ENCODE measurements at places on chromosomes 1 and 21. TPM values are rescaled to one million over a fixed set of nuclear protein-coding genes. Genes with fewer than 3 reads are reported as not detected.

Gene GPR89A
- 32.7 TPM for total RNA-seq

DNA sequence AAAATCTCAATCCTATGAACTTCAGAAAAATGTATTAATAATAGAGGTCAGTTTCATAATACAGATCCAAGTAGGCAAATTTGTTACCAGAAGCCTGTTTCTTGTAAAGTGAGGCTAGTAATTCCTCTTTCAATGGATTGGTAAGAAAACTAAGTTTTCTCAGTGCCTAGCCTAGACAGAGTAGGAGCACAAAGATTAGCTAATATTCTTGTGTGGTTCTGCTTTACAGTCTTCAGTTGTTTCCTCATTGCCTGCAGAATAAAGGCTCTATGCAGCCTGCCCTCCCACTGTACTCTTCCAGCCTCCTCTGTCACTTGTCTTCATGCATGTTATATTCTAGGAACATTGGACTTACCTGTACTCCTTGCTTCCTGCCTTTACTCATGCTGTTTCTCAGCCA lies 2.4 kb upstream of the PPP1R15B start:
- H3K4me3 ChIP-seq = no peak overlapping the region
- no peak for DNase-seq
- no peaks in the 10 kb centered on the region for H3K27me3 ChIP-seq

Gene RXFP4
- total RNA-seq = not detected

GRCh38 chr1:152486400-152487006 lies 24.1 kb upstream of the LCE5A start:
- no peak overlapping the region for H3K27ac ChIP-seq
- no peak overlapping the region for H3K4me3 ChIP-seq
- H3K27me3 ChIP-seq = no peaks in the 10 kb centered on the region

- no peak for DNase-seq
- H3K36me3 ChIP-seq = peaks cover 15% of the 10 kb centered on the region
- peak overlapping the region; percentile 96 for H3K4me3 ChIP-seq
- H3K4me1 ChIP-seq = peaks cover 4% of the 10 kb centered on the region
These were observed 1.5 kb downstream of the MGST3 start for GRCh38 chr1:165632491-165632890.

Gene CHI3L2
- total RNA-seq = not detected

DNA sequence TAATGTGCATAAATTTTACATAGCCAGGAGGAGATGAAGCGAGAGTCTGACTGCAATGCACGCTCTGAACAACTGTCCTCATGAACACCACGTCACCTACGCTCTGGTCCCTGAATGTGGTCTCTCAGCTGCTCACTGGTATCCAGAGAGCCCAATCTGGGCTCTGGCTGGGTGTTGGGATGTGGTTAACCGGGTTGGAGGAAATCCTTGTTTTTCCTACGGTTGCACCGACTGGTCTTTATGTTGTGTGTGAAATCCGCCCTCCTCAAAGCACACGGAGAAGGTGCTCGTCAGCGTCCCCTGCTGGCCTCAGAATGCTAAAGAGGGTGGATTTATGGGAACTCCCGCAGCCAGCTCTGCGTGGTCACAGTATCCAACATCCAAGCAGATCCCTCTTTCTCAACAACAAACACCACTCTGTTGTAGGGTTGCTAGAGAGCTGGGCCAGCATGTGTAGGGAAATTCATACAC lies 51.8 kb upstream of the FAM89A start:
- DNase-seq = peak; percentile 90
- no peaks in the 10 kb centered on the region for H3K4me1 ChIP-seq
- H3K36me3 ChIP-seq = no peaks in the 10 kb centered on the region
- H3K4me3 ChIP-seq = no peak overlapping the region
- no peak overlapping the region for H3K27ac ChIP-seq

DNA sequence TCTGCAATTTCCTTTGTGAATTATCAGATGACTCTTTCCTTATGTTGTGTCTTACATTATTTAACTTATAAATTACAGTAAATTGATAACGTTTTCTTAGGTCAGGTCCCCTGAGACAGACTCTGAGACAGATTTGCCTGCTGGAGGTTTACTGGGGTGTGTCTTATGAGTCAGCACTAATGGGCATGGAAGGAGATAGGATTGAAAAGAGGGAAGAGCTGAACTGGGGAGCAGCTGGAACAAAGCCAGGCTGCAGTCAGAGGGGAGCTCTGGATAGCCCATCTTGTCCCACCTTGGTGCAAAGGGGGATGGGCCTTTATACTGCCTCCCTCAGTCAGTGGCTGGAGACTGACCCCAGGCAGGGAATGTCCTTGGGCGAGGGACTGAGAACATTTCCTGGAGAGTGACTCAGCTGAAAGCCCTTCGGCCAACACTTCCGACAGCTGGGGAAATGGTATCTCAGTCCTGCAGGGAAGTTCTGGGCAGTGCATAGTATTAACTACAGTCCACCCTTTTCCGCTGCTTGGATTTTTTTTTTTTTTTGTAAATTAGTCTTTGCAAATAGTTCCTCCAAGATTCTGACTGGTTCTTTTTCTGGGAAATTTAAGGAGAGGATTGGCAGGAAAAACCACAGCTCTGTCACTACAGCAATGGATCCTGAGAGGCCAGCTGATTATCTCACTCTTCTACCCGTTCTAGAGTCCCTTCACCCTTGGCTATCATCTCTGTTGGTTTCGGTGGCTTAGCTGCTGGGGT lies 39.1 kb upstream of the CDC42BPA start:
- no peaks in the 10 kb centered on the region for H3K4me1 ChIP-seq
- H3K27ac ChIP-seq = no peak overlapping the region
- DNase-seq = peak; percentile 83
- H3K27me3 ChIP-seq = no peaks in the 10 kb centered on the region
- no peaks in the 10 kb centered on the region for H3K36me3 ChIP-seq

DNA sequence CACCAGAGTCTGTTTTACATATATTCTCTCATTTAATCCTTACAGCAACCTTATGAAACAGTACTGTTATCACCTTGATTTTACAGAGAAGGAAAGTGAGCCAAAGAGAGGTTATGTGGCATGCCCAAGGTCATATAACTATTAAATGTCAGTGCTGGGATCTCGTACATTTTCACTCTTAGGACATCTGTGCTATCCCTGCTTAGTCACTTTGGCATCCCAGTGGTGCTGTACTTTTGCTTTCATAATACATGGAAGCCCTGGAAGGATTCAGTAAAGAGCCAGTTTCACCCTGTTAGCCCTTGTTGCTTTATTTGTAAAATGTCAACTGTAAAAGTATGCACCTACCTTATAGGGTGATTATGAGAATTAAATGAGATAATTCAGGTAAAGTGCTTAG lies 104.4 kb downstream of the NFIA start:
- DNase-seq = no peak
- no peaks in the 10 kb centered on the region for H3K4me1 ChIP-seq
- no peaks in the 10 kb centered on the region for H3K27me3 ChIP-seq
- H3K36me3 ChIP-seq = no peaks in the 10 kb centered on the region
- no peak overlapping the region for H3K27ac ChIP-seq
- no peak overlapping the region for H3K4me3 ChIP-seq

DNA sequence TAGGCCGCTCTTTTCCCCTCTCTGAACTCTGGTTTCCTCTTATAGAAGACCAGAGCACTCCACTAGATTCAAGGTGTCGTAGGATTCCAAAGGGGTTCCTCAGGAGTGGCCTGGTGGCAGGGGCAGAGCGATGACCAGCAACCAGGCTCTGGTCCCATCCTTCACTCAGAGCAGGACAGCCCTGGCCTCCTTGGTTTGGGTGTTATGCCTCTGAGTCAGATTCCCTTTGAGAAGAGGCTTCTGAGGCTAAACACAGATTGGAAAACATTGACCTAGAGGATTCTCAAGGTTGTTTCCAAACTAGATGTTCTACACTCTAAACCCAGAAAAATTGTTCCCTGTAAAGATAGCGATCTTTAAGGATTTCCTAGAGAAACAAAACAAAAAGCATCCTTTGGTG lies 49.8 kb upstream of the IKBKE start:
- H3K4me3 ChIP-seq = no peak overlapping the region
- H3K4me1 ChIP-seq = no peaks in the 10 kb centered on the region
- H3K27ac ChIP-seq = no peak overlapping the region
- H3K27me3 ChIP-seq = no peaks in the 10 kb centered on the region
- H3K36me3 ChIP-seq = peaks cover 67% of the 10 kb centered on the region

Gene DEPDC1
- total RNA-seq = 26.8 TPM

Gene IFI44L
- total RNA-seq = not detected

DNA sequence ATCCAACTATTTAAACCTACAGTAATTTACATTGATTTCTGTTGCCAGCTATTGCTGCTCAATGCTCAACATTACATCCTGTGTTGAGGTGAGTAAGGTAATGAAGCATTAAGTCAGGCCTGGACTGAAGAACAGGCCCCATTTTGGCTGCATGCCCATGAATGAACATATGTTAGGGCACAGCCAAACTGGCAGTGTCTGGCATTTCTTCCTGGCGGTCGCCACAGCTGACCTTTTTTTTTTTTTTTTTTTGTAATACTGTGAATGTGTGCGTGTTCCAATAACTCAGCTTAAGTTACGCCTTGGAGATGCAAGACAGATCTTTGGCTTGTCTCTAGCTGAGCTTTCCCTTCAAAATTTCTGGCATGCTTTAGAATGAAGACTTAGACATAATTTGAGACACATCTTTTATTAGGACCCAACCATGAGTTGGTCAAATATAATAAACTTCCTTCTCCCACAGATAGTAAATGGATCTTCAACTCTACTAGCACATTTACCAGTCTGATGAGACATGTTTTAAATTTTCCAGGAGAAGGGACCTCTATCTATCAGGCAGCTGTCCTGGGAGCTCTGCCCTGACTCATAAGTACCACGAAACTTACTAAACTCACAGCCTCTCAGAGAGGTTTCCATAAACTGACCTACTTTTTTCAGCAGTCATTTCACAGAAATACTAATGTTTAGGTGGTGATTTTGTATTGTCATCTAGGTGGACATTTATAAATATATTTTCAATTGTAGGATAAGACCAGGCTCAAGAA lies 341.1 kb upstream of the RUNX1 start:
- no peaks in the 10 kb centered on the region for H3K27me3 ChIP-seq
- H3K36me3 ChIP-seq = no peaks in the 10 kb centered on the region
- no peak overlapping the region for H3K4me3 ChIP-seq
- no peak for DNase-seq
- no peak overlapping the region for H3K27ac ChIP-seq

- peaks cover 2% of the 10 kb centered on the region for H3K4me1 ChIP-seq
- H3K27ac ChIP-seq = no peak within 1 kb of the TSS
- no peak for DNase-seq
- no peaks in the 10 kb centered on the region for H3K36me3 ChIP-seq
These were observed at the start of gene CELA3A for GRCh38 chr1:22001409-22001808. CELA3A (plus strand) TSS chr1:22001657; CDS start chr1:22001675, 18 bp downstream.

GRCh38 chr1:59752556-59753414 lies 62.0 kb upstream of the HOOK1 start:
- peak overlapping the region; percentile 84 for H3K27ac ChIP-seq
- no peaks in the 10 kb centered on the region for H3K4me1 ChIP-seq
- H3K27me3 ChIP-seq = peaks cover 4% of the 10 kb centered on the region
- no peak for DNase-seq

DNA sequence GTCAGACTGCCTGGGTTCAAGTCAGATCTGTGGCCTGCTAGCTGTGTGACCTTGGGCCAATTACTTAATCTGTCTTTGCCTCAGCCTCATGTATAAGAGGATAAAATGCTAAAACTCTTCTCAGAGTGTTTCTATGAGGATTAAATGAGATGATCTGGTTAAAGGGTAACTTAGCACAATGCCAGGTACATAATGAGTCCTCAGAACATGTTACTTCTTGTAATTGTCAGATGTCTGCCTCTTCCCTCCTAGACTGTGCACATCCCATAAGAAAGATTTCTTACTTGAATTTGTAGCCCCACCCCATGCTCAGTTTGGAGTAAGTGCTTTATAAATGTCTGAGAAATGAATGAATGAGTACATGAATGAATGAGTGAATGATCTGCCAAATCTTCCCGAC lies 34.6 kb upstream of the HIVEP3 start:
- no peak overlapping the region for H3K4me3 ChIP-seq
- no peak overlapping the region for H3K27ac ChIP-seq
- no peak for DNase-seq
- H3K36me3 ChIP-seq = no peaks in the 10 kb centered on the region
- H3K4me1 ChIP-seq = no peaks in the 10 kb centered on the region

GRCh38 chr1:84936116-84936810 lies 43.3 kb upstream of the LPAR3 start:
- no peaks in the 10 kb centered on the region for H3K4me1 ChIP-seq
- H3K27me3 ChIP-seq = no peaks in the 10 kb centered on the region
- no peaks in the 10 kb centered on the region for H3K36me3 ChIP-seq

- H3K27me3 ChIP-seq = no peaks in the 10 kb centered on the region
- no peaks in the 10 kb centered on the region for H3K36me3 ChIP-seq
- H3K27ac ChIP-seq = peak overlapping the region; percentile 13
- H3K4me3 ChIP-seq = no peak overlapping the region
- no peak for DNase-seq
These were observed 12.2 kb downstream of the SLC45A3 start for GRCh38 chr1:205667909-205668643.

Gene UBE2G2
- 84.0 TPM for total RNA-seq

GRCh38 chr1:182617014-182617429 lies 12.8 kb upstream of the RGS16 start:
- H3K27me3 ChIP-seq = no peaks in the 10 kb centered on the region
- no peak overlapping the region for H3K4me3 ChIP-seq
- peaks cover 19% of the 10 kb centered on the region for H3K4me1 ChIP-seq

Gene C1orf94
- total RNA-seq = 0.15 TPM

Gene PTPRF
- total RNA-seq = 354 TPM

DNA sequence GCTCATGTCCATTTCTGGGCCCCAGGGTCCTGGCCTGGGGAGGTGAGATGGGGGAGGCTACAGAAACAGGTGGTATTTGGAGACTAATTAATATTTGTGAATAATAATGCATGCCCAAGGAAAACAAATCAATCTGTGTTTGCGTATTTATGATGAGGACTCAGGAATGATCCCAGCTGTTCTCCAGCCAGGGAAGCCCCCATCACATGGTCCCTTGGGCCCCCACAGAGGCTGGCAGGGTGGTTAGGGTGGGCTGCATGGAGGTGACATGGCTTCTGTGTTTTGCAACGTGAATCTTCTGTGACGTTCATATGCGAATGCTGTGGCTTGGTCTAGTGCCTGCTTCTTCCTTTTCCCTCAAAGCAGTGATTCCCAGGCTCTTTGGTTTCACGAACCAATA lies 10.5 kb downstream of the PTPRF start:
- no peak overlapping the region for H3K4me3 ChIP-seq
- DNase-seq = no peak
- H3K27ac ChIP-seq = peak overlapping the region; percentile 55
- H3K4me1 ChIP-seq = peaks cover 10% of the 10 kb centered on the region
- H3K36me3 ChIP-seq = peaks cover 42% of the 10 kb centered on the region

Gene EVA1C
- not detected for total RNA-seq

DNA sequence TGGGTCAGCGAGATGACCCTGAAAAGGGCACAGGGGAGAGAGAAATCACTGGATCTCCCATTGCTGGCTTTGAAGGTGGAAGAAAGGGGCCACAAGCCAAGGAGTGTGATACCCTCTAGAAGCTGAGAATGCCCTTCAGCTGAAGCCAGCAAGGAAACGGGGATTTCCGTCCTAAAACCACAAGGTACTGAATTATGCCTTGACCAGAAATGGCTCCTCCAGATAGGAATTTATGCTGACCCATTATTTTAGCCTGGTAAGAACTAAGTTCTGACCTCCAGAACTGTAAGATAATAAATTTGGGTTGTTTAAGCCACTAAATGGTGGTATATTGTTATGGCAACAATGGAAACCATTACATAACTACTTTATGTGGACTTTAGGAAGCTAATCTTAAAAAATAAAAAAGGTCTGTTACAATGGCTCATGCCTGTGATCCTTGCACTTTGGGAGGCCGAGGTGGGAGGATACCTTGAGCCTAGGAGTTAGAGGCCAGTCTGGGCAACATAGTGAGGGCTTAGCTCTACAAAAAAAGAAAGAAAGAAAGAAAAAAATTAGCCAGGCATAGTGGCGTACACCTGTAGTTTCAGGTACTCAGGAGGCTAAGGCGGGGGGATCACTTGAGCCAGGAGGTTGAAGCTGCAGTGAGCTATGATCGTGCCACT lies 3.6 kb upstream of the H6PD start:
- no peaks in the 10 kb centered on the region for H3K4me1 ChIP-seq
- no peaks in the 10 kb centered on the region for H3K27me3 ChIP-seq
- H3K27ac ChIP-seq = no peak overlapping the region
- DNase-seq = no peak
- no peaks in the 10 kb centered on the region for H3K36me3 ChIP-seq

All from endodermal cell (in vitro differentiated cells).